Sigmoid colon (tissue), 7 donors: ENCODE measurements at places on chromosomes 13 and 19. TPM values are rescaled to one million over a fixed set of nuclear protein-coding genes. Genes with fewer than 3 reads are reported as not detected.

The OLFM2 gene
- 19.4 TPM for total RNA-seq

The S1PR2 gene
- total RNA-seq = 10.0 TPM

The PLK5 gene
- not detected for total RNA-seq

The ZNF304 gene
- 8.6 TPM for total RNA-seq

The ZNF738 gene
- total RNA-seq = 7.9 TPM

The CCL25 gene
- not detected for total RNA-seq

The C19orf85 gene
- not detected for total RNA-seq

The MAB21L1 gene
- total RNA-seq = 2.9 TPM

The OR4F17 gene
- total RNA-seq = not detected

The PSG4 gene
- total RNA-seq = not detected

The CADM4 gene
- total RNA-seq = 19.5 TPM

The MAST3 gene
- total RNA-seq = 2.6 TPM

The ASPDH gene
- not detected for total RNA-seq

The RGL3 gene
- total RNA-seq = 1.1 TPM

The ZNF649 gene
- total RNA-seq = 11.4 TPM

The RNF113B gene
- not detected for total RNA-seq

The PTH2 gene
- not detected for total RNA-seq

The TMC4 gene
- not detected for total RNA-seq

The GIPR gene
- not detected for total RNA-seq

The TGFBR3L gene
- total RNA-seq = 1.8 TPM

The C2CD4C gene
- total RNA-seq = 0.81 TPM

The PRTN3 gene
- total RNA-seq = not detected

The CLDN10 gene
- total RNA-seq = 1.5 TPM

The TRPC4 gene
- total RNA-seq = 8.1 TPM
